Right renal pelvis (tissue), 4 donors: ENCODE measurements at places on chromosomes 3 and 15.

- DNase-seq = no peak
Observed at GRCh38 chr3:139642996-139643395, 34.8 kb downstream of the NMNAT3 start.

GRCh38 chr3:99520513-99520912 is 117.9 kb upstream of the COL8A1 start:
- DNase-seq = no peak

DNA sequence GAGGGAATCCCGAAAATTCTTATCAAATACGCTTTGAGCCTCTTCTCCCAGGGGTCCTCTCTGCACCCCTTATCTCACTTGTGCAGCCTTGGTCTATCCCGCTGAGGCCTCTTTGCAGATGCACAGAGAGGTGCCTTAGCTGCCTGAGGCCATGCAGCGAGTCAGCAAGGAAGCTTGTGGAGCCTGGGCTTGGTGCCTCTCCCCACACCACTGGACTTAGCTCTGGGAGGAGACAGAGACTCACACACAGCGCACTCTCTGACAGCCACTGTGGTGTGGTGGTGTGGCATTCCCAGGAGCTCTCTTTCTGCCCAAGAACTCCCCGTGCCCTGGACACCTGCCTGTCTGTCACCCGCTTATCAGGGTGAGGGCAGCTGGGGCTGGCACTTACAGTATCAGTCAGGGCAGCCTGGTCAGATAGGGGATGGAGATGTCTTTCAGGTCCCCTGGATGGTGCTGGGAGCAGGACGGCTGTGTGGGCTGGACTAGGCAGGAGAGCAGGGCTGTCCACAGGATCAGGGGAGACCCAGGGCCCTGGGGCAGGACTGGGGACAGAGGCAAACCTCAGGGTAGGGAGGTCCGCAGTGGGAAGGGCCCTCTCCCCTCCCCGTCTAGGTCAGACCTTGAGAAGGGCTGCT is 10.2 kb upstream of the LINGO1 start:
- DNase-seq = no peak

DNA sequence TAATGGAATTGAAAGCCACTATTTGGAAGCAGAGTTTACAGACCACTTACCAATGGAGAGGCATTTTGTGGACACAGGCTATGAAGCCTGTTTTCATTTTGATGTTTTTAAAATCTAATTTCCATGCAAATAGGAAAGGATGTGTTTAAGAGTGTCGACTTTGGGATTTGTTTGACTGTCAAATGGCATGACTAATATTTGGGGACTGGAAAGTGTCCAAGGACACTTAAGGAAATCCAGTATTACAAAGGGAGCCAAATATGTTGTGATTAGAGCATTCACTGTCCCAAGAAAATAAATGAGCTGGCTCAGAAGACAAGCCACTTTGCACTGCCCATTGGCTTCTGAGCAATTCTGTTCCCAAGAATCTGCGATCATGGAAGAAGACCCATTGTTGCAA is 34.0 kb upstream of the SLC6A11 start:
- DNase-seq = no peak

DNA sequence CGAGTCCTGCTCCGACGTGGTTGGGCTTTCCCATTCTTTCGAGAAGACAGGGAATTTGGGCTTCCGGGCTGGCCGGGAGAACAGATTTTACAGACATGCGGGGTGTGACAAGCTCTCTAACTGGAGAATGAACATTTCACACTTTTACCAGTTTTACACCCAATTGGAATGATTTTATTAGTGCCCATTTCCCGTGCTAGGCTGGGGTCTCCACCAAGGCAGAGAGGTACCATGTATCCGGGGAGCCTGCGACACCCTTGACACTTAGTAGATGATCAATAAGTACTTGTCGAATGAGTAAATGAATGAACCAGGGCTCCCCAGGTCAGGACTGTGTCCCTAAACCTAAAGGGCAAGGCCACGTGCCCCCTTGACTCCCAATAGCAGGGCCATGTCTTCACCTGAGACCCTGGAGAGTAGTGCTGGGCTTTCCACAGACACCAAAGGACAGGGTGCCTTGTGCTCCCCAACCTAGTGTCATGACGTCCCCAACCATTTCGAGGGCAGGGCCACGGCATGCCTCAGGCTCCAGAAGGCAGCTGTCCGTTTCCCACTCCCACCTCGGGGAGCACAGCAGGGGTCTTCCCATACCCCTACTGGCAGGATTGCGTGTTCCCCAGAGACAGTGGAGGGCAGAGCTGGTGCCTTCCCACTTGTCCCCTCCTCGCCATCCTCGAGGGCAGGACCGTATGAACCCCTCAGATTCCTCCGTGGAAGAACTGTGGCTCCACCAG is 679 bp upstream of the MYD88 start:
- no peak for DNase-seq
